ENCODE measurements at places on chromosomes 3 and 15.

DNA sequence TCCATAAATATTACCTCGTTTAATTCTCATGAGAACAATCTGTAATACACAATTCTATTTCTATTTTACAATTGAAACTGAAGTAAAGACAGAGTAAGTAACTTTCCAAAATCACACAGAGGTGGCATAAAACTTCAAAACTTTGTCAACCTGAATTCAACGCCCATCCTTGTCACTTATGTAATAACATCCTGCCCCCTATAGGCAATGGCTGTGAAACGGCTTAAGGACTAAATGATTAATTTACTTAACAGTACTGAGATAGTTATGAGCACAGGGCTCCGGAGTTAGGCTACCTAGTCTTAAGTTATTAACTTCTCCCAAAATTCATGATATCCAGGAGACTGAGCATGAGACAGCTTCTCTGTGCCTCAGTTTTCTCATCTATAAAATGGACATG is 293.1 kb upstream of the CHRM5 start:
- DNase-seq, result peak; percentile 0

DNA sequence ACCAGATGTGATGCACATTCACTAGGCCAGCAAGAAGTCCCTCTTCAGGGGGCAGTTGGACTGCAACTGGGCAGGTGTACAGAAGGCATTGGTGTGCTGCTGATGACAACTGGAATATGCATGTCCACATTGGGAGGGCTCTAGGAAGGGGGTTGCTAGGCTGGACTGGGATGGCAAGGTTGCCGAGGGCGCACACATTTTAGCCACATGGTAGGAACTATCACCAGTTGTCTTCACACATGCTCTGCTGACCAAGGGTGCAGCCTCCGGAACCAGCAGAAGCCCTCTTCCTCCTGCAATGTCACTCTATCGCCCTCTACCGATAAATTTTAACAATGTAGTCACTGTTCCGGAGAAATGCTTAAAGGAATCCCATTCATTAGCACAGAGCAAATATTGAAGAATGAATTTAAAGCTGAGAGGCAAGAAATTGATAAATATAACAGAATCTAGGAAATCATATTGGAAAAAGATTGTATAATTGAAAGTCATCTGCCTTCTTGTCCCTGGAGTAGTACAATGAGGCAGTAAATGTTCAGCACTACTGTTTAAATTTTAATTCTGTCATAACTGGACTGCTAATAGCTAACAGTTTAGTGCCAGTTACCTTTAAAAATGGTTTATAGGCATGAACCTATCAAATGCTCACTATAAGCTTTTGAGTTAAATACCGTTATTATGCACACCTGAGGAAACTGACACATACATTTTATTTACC is 22.6 kb upstream of the LYSMD4 start:
- peak; percentile 82 for DNase-seq

DNA sequence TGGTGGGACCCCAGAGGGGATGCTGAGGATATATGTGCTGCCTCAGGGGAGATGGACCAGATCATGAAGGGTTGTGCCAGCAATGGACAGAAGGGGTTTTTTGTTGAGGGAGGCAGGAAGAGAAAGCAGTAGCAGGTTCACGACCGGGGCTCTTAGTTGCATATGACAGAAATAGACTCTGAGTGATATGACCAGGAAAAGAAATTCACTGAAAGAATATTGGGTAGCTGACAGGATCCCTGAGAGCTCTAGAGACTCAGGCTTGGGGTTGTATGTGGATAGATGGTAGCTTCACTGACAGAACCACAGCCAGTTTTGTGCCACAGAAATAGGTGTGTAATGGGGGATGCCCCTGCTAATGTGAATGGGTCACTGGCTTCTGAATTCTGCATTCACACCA is 241.6 kb downstream of the ZNF621 start:
- no peak for DNase-seq

DNA sequence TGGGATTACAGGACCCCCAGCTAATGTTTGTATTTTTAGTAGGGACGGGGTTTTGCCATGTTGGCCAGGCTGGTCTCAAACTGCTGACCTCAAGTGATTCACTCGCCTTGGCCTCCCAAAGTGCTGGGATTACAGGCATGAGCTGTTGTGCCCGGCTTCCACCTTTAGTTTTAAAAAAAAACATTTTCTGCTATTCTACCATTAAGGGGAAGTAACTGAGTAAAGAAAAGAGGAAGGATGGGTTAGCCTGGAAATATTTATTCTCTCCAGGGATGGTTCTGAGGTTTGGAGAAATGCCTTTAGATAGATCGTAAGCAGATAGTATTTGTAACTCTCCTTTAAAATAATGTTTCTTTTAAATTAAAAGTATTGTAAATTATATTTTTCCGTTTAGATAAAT is 3.1 kb downstream of the AP4E1 start:
- DNase-seq, result no peak

DNA sequence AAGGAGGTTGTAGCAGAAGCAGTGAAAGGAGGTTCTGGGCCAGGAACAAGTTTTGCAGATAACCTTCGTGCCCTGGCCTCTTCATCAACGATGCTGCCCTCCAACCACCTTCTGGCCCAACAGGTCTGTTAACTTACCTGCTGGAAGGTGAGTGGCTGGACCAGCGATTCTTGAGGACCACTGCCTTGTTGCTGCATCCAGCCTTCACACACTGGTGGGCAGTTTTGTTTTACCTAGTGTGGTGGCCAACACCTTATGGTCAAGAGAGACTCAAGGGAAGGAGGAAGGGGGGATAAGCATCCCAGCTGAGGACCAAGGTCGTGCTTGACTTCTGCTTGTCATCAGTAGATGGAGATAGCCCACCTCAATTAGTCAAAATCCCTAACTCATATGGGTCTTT is 7.8 kb upstream of the MAGEF1 start:
- no peak for DNase-seq

DNA sequence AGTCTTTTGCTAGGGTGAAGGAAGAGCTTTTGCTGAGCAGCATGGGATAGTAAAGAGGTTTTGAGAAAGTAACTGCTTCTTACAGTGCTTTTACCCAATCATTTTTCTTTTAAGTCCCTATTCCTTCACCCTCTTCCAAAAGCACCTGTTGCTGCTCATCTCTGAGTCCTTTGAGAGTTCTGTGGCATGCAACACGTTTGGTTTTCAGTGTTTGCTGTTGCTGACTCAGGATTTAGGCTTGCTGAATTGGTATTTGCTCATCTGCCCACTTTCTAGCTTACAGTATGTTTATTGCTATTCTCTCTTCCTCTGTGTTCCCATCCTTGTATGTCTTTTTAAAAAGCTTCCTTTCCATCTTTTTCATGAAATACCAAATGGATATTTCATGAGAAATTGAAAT is 55.9 kb upstream of the THRB start:
- no peak for DNase-seq

- DNase-seq, result no peak
These were observed 916.8 kb downstream of the CADM2 start for GRCh38 chr3:85875589-85875988.

- DNase-seq, result no peak
These were observed 51.0 kb downstream of the RLBP1 start for GRCh38 chr15:89170364-89170763.

GRCh38 chr3:183265157-183265642 is 12.1 kb downstream of the B3GNT5 start:
- DNase-seq, result peak; percentile 44

GRCh38 chr3:111541391-111541790 is 606 bp upstream of the CD96 start:
- DNase-seq, result no peak

DNA sequence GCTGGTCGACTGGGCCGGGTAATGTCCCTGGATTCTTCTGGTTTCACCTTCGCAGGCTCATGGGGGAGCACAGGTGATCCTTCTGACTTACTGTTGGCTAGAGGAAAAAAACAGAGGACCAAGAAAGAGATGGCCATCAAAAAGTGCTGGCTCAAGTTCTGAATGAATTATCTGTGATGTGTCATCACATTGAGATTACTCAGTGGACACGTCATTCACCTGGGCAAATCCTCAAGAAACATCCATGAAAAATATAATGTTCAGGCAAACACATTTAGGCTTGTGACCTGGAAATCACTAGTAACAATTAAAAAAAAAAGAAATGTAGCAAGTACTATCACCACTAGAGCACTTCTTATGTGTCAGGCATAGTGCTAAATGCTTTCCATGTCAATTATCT is 81.5 kb upstream of the SLC2A2 start:
- DNase-seq, result no peak

DNA sequence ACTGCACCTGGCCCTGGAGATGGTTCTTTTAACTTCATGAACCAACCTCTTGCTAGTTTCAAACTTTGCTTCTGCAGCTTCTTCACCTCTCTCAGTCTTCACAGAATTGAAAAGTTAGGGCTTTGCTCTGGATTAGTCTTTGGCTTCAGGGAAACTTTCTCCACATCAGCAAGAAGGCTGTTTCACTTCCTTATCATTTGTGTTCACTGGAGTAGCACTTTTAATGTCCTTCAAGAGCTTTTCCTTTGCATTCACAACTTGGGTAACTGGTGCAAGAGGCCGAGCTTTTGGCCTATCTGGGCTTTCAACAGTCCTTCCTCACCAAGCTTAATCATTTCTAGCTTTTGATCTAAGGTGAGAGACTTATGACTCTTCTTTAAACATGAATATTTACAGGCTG is 15.7 kb upstream of the TM2D3 start:
- DNase-seq, result no peak

DNA sequence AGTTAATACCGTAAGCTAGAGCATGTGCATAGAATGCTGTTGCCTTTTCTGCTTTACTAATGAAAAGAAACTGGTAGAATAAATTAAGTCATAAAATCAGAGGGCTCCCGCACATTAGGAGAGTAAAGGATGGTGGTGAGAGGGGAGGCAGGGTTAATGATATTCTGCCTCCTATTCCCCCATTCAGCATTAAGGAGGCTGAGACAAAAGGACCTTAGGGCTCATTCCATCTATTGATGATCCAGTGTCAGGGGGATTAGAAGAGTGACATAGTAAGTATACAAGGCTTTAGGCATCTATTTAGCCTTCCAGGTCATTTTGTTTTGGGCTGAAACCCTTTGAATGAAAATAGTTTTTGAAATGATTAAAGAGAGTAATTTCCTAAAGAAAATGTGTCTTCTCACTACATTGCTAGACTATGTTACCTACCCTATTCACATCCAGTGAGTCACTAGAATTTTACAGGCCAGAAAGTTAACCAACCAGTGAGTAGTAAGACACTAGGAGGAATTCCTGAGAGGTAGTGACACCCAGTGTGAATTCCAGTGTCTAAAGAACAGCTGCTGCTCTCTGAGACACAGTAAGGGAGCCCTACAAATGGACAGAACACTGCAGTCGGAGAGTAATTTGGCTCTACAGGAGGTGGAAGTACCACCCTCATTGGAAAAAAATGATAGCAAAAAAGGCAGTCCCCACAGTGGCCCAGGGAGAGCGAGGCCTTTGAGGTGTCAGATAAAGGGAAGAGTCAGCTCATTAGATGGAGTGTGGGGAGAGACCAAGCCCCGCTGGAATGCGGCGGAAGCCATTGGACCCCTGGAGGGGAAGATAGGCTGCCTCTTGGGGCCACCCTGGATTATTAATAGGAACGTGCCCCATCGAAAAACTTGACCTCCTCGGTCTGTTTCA is 67.6 kb downstream of the TUSC7 start:
- DNase-seq, result no peak

DNA sequence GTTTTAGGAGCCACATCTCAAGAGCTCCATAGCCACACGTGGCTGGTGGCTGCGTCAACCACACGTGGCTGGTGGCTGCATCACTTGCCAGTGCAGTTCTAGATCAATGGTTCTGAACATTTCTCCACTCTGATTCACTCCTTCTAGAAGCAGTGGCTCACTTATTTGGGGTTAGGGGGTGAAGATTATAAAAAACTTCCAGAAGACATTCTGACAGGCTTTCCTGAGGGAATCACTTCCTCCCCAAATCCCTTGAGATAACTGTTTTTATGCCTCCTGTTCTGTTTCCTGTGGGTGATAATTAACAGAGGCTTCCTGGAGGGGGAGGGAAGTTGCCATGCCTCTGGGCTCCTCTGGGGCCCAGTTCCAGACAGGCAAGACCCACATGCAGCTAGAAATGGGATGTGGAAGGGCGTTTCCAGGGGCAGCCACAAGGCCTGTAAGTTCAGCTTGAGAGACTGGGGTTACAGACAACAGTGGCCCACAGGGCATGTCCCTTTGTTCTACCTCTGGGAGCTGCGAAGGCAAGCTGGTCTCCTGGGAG is 23.6 kb downstream of the HEG1 start:
- no peak for DNase-seq

DNA sequence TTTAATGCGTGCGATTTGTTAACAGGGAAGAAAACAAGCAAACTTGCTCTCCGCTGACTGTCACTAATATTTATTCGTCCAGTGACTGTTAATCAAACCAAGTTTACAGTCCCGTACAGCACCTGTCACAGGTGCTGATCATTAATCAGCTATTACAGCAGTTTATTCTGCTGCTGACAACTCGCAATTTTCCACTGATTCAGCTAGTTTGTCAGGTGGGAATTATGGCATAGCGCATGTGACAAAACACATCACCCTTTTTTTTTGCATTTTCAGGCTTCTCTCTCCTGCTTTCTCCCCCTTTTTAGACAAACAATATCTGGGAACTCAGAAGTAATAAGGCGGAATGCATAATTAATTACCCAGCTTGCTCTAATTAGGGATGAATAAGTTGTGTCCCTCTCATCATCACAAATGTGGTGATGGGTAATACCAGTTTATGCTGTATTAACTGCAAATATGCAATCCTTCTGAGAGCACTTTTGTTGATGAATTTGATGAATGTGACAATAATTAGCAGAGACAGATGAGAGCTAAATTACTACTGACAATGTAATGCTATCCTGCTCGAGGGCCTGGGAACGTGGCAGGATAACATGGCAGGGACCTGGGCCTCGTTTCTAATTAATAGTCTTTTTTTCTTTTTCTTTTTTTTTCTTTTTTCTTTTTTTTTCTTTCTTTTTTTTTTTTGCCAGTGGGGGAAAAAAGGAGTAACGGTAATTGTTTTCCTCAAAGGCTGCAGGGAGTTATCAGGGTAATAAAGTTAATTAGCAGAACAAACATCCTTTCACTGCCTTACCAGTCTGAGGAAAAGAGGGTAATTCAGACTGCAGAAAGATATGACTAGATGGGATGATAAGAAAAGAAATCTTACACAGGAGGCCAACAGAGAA is 150.3 kb upstream of the SOX2 start:
- peak; percentile 97 for DNase-seq

DNA sequence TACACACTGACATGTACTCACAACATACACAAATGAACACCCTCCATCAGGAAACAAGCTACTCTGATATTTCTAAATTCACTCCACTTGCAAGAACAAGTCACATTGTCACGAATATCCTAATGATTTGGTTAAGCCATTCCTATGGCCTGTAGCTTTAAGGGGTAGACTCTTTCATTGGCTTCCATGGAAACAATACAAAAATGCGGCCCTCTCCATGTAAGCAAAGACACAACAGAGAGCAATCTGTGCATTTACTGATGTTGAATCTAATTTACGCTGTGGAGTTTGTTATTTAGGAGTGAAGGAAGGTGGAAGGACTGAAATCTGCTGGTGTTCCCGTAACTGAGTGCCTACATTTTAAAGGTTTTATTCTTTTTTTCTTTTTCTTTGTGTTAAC is 114.5 kb downstream of the FMN1 start:
- DNase-seq, result no peak

GRCh38 chr3:5217824-5218595 is 30.5 kb downstream of the EDEM1 start:
- DNase-seq, result no peak

Measured in NCI-H146 (cell line).